ENCODE measurements at places on chromosomes 5 and 9. TPM values are rescaled to one million over a fixed set of nuclear protein-coding genes. Genes with fewer than 3 reads are reported as not detected.

Gene C5
- total RNA-seq, result 12.2 TPM

Gene SPATA6L
- total RNA-seq, result 13.8 TPM

Gene QRFP
- not detected for total RNA-seq

Gene SLC6A18
- total RNA-seq, result not detected

Gene CRB2
- 7.2 TPM for total RNA-seq

All from parietal lobe (tissue), 2 donors.